ENCODE measurements at places on chromosomes 7 and 10.

DNA sequence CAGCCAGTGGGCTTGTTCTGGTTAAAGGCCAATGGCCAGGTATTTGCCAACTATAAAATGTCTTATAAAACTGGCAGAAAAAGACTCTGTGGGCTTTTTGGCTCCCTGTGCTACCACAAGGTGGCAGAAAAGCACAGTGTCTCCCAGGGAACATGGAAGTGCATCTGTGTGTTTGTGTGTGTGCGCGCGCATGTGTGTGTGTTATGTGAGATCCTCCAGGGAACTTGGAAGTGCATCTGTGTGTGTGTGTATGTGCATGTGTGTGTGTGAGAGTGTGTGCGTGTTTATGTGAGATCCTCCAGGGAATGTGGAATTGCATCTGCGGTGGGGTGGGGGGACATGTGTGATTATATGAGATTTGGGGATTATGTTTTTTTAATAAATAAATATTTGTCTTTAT, 30.2 kb upstream of the ABI1 start:
- no peak for DNase-seq

DNA sequence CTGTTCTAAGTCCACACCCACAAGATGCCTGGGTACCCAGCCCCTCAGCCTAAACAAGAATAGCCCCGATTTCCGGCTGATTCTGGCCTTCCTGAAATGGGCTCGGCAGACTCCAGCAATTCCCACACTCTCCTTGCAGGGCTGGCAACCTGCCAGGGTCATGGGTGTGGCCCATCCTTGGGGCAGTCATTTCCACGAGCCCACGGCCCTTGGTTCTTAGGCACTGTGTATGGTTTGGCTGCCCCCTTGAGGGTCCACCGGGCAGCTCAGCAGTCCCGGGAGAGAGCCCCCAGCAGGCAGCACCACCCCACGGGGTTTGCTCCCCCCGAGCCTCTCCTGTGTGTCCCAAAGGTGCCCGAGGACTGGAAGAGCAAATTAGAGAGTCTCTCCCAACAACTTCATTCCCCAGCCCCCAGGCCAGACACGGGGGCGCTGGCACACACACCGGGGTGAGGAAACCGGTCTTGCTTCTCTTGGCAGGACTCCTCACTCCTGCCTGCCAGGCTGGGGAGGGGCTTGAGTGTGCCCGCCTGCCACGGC, 142.2 kb downstream of the EMX2 start:
- DNase-seq, result no peak

GRCh38 chr7:129522088-129522970, 20.0 kb downstream of the SMKR1 start:
- no peak for DNase-seq

GRCh38 chr10:85124603-85125051, 796.2 kb downstream of the CCSER2 start:
- DNase-seq, result no peak

Measured in activated CD4-positive, CD25-positive, alpha-beta regulatory T cell (primary cell).